ENCODE measurements at places on chromosomes 5 and 9.

GRCh38 chr5:103590221-103590620 lies 27.6 kb upstream of the NUDT12 start:
- no peak for DNase-seq

GRCh38 chr5:72374844-72375243 lies 54.7 kb downstream of the PTCD2 start:
- no peak for DNase-seq

DNA sequence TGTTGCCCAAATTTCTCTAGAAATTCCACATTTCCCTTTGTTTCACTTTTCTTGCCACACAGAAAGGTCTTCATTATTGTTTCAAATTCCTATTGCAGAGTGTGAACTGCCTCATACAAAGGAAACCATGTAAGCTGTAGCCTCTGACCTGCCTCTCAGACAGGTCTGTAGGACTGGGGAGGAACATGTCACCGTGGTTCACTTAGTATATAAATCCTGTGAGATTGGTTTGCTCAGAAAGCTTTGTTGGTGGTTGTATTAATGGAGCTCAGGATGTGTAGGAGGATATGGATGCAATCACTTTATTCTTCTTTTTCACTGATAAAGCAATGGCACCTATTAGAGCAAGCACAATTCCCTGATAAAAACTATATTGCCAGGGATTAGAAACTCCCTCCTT lies 4.2 kb downstream of the SGCD start:
- no peak for DNase-seq

DNA sequence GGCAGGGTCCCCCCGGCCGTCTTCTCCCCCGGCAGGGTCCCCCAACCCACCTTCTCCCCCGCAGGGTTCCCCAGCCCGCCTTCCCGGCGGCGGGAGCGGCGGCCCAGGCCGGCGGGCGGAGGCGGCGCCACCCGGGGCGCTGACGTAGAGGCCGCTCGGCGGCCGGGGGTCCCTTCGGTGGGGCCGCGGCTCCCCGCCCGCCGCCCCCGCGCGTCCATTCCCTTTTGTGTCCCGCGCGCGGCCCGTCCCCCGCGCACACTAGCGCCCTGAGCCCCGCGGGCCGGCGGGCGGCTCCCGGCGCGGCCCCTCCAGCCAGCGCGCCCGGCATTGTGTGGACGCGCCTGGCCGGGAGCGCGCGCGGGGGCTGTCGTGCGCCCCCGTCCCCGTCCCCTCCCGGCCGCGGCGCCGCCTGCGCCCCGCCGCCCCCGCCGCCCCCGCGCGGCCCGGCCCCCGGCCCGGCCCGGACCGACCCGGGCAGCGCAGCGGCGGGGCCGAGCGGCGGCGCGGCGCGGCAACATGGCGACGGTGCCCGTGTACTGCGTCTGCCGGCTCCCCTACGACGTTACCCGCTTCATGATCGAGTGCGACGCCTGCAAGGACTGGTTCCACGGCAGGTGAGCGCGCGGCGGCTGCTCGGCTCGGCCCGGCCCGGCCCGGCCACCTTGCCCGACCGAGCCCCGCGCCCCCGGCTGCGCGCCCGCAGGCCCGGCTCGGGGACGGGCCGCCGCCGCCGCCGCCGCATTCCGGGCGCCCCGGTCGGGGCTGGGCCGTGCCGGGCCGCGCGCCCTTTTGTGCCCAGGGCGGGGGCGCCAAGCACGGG lies at the start of gene PHF2:
TSS of gene PHF2 (plus strand) at position 327 of the 820 bp plus-strand sequence. CDS start at position 517, 190 bp downstream.
- no peak for DNase-seq

Data from Caki2 (cell line).